ENCODE measurements at places on chromosomes 3 and 15. TPM values are rescaled to one million over a fixed set of nuclear protein-coding genes. Genes with fewer than 3 reads are reported as not detected.

DNA sequence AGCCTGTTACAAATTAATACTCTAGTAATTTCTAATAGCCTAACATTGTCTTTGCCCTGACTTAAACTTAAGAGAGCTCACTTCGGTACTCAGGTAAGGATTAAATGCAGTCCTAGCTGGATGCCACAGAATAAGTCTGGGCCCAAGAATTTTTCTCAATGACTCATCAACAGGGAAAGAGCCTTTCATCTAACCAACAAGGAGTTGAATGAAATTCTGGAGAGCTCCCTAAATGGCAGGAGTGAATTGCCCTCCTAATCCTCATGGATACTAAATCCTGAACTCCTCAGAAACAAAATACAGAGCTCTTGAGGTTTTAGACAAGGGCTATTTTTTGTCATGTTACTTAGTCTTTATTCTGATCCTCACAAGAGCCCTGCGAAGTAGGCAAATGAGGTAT lies 159.5 kb downstream of the PLCH1 start:
- H3K4me1 ChIP-seq, result no peaks in the 10 kb centered on the region
- H3K4me3 ChIP-seq, result no peak overlapping the region
- no peaks in the 10 kb centered on the region for H3K36me3 ChIP-seq

- DNase-seq, result no peak
- no peaks in the 10 kb centered on the region for H3K4me1 ChIP-seq
- no peaks in the 10 kb centered on the region for H3K27me3 ChIP-seq
- H3K27ac ChIP-seq, result no peak overlapping the region
- no peak overlapping the region for H3K4me3 ChIP-seq
These were observed 336.2 kb upstream of the IL12A start for GRCh38 chr3:159652452-159652851.

- H3K4me1 ChIP-seq, result no peaks in the 10 kb centered on the region
- H3K27me3 ChIP-seq, result no peaks in the 10 kb centered on the region
- DNase-seq, result no peak
- H3K4me3 ChIP-seq, result no peak within 1 kb of the TSS
These were observed at the start of gene CSTA for GRCh38 chr3:122324871-122325323. Gene CSTA (plus strand): TSS chr3:122325248. CDS start chr3:122325293, 45 bp downstream.

DNA sequence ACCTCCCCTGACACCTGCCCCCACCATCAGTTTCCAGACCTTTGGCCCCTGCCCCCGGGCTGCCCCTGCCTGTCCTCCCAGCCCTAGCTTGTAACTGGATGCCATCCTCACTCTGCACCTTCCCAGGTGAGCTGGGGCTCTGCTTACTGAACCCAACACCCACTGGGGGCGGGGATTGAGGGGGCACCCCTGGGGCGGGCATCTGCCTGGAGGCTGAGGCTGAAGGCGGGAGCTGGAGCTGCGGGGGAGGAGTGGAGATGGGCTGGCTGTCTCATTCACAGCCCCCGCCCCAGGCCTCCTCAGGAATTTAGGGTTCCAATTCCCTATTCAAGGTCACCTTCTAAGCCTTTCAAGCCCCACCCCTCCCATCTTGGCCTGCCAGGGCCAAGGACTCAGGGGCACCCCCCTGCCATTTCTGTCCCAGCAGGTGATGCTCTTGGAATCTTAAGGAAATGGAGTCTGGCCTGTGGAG lies 17.7 kb downstream of the PIF1 start:
- no peaks in the 10 kb centered on the region for H3K36me3 ChIP-seq
- H3K4me1 ChIP-seq, result no peaks in the 10 kb centered on the region
- H3K27me3 ChIP-seq, result no peaks in the 10 kb centered on the region
- no peak for DNase-seq
- no peak overlapping the region for H3K27ac ChIP-seq

DNA sequence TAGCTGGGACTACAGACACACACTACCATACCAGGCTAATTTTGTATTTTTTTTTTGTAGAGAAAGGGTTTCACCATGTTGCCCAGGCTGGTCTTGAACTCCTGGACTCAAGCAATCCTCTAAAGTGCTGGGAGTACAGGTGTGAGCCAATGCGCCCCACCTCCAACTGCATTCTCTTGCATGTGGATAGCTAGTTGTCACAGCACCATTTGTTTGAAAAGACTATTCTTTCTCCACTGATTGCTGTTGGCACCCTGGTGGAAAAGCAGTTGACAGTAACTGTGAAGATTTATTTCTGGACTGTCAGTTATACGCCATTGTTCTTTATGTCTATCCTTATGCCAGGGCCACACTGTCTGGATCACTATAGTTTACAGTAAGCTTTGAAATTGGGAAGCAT lies 303.9 kb downstream of the ADAMTS17 start:
- no peak for DNase-seq
- no peak overlapping the region for H3K4me3 ChIP-seq
- H3K36me3 ChIP-seq, result no peaks in the 10 kb centered on the region

DNA sequence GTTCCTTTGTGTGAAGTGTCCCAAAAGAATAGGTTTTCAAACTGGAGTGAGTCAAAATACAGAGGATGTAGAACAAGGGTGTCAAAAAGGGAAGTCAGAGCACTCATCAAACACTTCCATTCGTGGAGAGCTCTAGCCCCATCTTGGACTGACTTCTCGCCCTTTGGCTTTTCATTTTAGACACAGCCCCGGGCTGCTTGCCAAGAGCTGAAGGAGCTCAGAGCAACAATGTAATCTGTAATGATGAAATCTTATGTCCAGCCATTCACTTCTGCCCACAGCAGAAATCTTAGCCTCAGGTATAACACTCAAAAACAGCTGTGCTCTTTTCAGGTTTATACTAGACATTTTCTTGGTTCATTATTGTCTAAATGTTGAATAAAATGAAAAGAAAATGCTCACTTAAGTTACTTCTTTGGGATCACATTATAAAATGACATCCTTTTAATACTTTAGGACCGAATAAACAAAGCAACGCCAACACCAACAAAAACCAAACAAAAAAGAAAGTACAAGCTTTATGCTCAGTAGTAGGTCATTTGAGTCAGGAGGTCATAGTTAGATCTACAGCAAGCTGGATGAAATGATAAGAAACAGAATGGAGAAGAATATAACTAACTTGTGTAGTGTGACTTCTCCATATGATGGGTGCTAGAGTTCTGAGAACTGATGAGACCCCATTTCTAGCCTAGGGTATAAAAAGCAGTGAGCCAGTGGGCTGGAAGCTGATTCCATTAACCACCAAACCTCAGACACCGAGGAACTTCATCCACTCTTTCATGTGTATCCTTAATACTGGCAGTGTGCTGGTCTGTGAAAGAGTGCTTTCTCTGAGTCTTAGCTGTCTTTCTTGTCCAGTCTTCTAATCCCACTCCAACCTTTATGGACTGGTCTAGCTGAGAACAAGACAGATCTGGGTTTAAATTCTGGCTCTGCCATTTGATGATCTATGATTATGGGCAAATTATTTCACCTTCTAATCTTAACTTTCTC lies 131.8 kb upstream of the SLC7A14 start:
- H3K4me1 ChIP-seq, result no peaks in the 10 kb centered on the region
- no peak for DNase-seq
- H3K27me3 ChIP-seq, result no peaks in the 10 kb centered on the region
- H3K36me3 ChIP-seq, result no peaks in the 10 kb centered on the region
- no peak overlapping the region for H3K27ac ChIP-seq

- H3K4me3 ChIP-seq, result no peak overlapping the region
- no peak overlapping the region for H3K27ac ChIP-seq
- H3K36me3 ChIP-seq, result no peaks in the 10 kb centered on the region
- no peaks in the 10 kb centered on the region for H3K27me3 ChIP-seq
These were observed 5.2 kb downstream of the LRIG1 start for GRCh38 chr3:66495668-66496045.

DNA sequence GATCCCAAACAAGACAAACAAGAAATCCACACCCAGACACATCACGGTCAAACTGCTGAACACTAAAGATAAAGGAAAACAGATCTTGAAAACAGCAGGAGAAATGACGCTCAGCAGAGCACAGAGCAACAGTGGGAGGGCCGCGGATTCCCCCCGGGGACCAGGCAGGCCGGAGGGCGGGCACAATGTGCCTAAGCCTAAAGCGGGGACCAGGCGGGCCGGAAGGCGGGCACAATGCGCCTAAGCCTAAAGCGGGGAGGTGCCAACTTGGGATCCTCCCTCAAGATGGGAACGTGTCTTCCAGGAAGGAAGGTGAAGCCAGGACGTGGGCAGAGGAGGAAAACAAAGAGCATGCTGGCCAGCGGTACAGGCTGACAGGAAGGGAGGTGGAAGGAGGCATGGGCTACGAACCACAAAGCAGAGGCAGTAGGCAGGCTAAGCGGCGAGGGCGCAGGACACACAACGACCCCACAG lies 31.1 kb downstream of the CYFIP1 start:
- no peaks in the 10 kb centered on the region for H3K27me3 ChIP-seq
- peaks cover 5% of the 10 kb centered on the region for H3K4me1 ChIP-seq
- no peak overlapping the region for H3K4me3 ChIP-seq
- peak overlapping the region; percentile 26 for H3K27ac ChIP-seq

DNA sequence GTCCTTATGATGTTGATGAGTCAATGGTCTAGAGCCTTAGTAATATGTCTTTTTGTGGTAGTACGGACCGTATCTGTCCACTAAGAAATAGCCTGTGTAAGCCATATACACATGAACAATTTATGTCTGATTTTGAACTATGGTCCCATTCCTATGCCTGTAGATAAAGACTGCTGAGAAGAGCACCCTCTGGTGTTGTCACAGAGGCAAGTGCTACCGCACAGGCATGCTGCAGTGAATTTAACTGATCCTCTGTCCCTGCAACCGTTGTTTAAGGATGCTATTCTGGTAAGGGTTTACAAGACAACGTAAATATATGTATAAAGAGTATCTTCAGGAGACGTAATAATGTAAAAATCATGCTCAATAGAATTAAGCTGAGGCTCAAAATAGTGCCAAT lies 170.7 kb downstream of the UBE3A start:
- no peak for DNase-seq
- H3K27ac ChIP-seq, result no peak overlapping the region
- no peaks in the 10 kb centered on the region for H3K36me3 ChIP-seq

DNA sequence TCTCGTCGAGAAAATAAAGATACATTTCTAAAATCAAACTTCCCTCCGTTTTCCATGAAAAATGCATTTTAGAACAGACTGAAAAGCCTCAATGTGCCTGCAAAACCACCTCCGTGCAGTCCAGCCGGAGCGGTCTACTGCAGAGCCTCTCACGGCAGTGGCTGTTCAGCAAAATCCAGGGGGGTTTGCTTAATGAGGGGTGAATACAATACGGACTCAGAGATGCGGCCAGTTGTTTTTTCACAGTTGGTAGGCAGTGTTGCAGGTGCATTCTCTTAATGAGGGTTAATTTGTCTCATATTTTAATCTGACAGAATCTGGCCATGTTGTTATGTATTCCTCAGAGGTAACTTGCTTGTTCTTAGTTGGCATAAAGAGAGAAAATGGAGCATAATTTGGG lies 223.0 kb downstream of the EBLN2 start:
- H3K27ac ChIP-seq, result no peak overlapping the region
- DNase-seq, result no peak
- no peaks in the 10 kb centered on the region for H3K36me3 ChIP-seq
- H3K4me3 ChIP-seq, result no peak overlapping the region
- H3K27me3 ChIP-seq, result no peaks in the 10 kb centered on the region

- no peaks in the 10 kb centered on the region for H3K36me3 ChIP-seq
- no peaks in the 10 kb centered on the region for H3K27me3 ChIP-seq
- H3K4me3 ChIP-seq, result no peak overlapping the region
- no peak overlapping the region for H3K27ac ChIP-seq
- peaks cover 1% of the 10 kb centered on the region for H3K4me1 ChIP-seq
These were observed 26.7 kb upstream of the MCF2L2 start for GRCh38 chr3:183455089-183455488.

GRCh38 chr15:31390777-31391486 lies 64.3 kb downstream of the KLF13 start:
- no peak for DNase-seq
- peaks cover 6% of the 10 kb centered on the region for H3K27me3 ChIP-seq
- H3K27ac ChIP-seq, result peak overlapping the region; percentile 75
- H3K4me1 ChIP-seq, result peaks cover 14% of the 10 kb centered on the region
- H3K4me3 ChIP-seq, result no peak overlapping the region

GRCh38 chr15:26438316-26438715 lies 334.6 kb downstream of the GABRB3 start:
- H3K27me3 ChIP-seq, result no peaks in the 10 kb centered on the region
- H3K4me1 ChIP-seq, result no peaks in the 10 kb centered on the region
- no peak overlapping the region for H3K4me3 ChIP-seq
- no peak overlapping the region for H3K27ac ChIP-seq
- no peaks in the 10 kb centered on the region for H3K36me3 ChIP-seq

DNA sequence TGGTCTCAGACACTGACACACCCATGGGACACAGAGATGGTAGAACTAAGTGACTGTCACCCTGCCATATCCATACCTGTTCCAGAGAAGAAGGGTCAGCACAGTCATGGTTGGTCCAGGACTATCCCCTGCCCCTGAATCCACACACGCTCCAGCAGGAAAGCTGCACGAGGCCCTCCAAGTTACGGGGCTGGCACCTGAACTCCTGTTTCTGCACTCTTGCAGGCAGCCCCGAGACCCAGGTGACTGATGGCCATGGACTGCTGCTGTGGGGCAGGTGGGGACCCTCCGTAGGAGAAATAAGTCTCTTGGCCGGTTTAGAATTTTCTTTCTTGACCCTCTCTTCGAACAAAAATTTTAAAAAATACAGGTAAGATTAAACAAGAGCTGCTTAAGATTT lies 30.6 kb downstream of the CHDH start:
- H3K4me3 ChIP-seq, result no peak overlapping the region
- no peak overlapping the region for H3K27ac ChIP-seq
- H3K4me1 ChIP-seq, result peaks cover 7% of the 10 kb centered on the region
- no peak for DNase-seq
- no peaks in the 10 kb centered on the region for H3K36me3 ChIP-seq
- H3K27me3 ChIP-seq, result no peaks in the 10 kb centered on the region

GRCh38 chr3:111669926-111670630 lies 74.9 kb upstream of the ZBED2 start:
- no peak overlapping the region for H3K27ac ChIP-seq
- DNase-seq, result no peak
- no peaks in the 10 kb centered on the region for H3K27me3 ChIP-seq

Gene TJP1
- total RNA-seq, result 88.7 TPM

Gene KBTBD13
- total RNA-seq, result not detected

Gene PROS1
- total RNA-seq, result 115 TPM

Gene IL17RE
- total RNA-seq, result 9.1 TPM

Gene GPR160
- 96.2 TPM for total RNA-seq
